ENCODE measurements at places on chromosomes 13 and 19. TPM values are rescaled to one million over a fixed set of nuclear protein-coding genes. Genes with fewer than 3 reads are reported as not detected.

Gene RHPN2
- 0.67 TPM for total RNA-seq

Gene ITGBL1
- 9.2 TPM for total RNA-seq

DNA sequence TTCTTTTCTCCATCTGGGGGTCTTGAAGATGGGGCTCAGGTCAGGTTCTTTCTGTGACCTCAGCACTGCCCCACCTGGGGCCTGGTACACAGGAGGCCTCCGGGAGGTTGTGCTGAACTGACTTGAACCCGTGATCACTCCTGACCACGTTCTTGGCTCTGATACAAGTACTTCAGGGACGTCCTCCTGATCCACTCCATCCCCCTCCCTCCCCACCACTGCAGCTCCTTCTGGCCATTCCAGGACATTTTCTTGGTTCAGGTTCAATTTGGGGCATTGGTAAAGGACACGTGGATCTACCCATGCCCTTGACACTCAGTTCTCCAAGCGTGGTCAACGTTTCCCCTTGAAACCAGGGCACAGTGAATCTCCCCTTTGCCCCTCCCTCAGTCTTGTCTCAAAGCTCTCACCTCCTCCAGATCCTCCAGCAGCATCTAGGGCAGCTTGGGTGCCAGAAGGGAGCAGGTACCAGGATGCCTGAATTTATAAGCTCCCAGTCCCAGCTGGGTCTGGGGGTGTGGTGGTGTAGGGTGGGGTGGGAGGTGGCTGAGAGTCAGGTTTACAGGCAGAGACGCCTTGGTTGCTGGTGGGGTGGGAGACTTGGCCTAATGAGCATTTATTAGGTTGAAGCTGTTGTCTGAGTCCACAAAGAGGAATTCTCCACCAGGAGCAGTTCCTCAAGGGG, at the start of gene KLK15:
TSS of gene KLK15 (minus strand) at position 458 of the 685 bp plus-strand sequence. CDS start 2,082 bp downstream, outside the sequence.
- no peak for DNase-seq

- DNase-seq, result no peak
These were observed 49.4 kb upstream of the TEX29 start for GRCh38 chr13:111270765-111271698.

DNA sequence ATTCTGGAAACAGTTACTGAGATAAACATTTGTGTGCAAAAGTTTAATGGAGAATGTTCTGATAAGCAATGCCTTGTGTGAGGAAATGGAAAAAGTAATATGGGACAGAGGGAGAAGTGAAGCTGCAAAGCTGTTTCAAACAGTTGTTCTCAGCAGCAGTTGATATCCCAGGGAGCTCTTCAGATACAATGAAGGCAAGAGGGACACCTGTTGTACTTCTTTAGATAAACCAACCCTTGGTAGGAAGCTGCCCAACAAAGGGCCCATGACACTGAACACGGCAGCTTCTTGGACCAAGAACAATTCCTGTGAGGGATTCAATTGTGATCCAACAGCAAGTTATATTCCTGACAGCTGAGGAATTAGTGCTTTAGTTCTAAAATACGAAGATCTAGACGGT, 894.3 kb upstream of the PCDH20 start:
- no peak for DNase-seq

DNA sequence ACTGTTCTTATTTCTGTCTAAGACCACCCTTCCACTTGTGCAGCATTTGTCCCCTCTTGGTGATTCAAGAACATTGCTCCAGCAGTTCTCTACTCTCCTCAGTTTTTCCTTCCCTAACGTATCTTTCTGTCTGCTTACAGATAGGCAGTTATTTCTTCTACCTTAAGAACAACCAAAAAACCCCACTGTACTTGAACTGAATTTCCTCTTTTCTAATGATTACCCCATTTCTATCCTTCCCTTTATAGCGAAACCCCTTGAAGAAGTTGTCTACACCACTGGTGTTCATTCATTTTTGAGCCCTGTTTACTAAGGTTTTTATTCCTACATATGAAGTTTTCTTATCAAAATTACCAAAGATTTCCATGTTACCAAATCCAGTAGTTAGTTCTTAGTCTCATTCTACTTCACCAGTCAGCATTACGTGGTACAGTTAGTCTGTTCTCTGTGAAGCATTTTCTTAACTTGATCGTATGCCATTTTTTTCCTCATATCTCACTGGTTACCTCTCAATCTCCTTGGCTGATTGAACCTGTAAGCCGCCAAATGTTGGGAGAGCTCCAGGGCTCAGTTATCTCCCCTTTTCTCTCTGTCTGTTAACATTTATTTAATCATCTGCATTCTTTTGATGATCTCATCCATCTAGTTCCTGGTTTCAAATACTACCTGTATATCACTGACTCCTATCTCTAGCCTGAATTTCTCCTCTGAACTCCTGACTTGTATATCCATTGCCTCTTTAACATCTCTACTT, 9.0 kb downstream of the LSM14A start:
- no peak for DNase-seq

GRCh38 chr13:102089177-102089576, 312.7 kb downstream of the FGF14 start:
- DNase-seq, result no peak

All from cardiac septum (tissue), 1 donor.